HTR-8/SVneo (cell line): ENCODE measurements at places on chromosomes 3 and 15.

DNA sequence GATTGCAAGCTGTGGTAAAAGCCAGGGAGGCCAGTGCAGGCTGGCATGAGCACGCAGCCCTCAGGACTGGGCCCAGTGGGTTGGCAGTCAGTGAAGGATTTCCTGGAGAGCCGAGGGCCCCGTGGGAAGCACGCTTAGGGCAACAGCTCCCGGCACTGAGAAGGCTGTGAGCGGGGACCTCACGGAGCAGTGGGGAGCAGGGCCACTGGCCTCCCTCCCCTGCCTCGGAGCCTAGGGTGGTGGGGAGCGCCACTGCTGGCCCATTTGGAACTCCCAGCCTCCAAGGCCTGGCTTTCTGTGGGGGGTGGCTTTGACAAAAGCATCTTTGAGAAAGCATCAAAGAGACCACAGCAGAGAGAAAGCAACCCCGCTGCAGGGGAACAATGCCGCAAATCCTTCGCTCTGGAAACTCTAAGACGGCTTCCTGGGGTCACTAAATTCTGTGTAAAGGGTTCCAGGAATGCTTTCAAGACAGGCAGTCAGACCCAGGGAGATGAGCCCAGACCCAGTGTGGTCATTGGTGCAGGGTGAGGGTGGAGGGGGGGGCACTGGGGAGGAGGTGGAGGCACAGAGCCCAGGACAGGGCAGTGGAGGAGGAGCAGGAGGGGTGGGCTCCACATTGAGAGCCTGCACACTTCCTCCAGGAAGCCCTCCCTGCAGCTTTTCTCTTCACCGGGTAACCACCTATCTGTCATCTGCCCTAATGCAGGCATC, 9.5 kb upstream of the APBA2 start:
- DNase-seq, result no peak

GRCh38 chr15:85689729-85690128, 105.0 kb downstream of the KLHL25 start:
- DNase-seq, result no peak

DNA sequence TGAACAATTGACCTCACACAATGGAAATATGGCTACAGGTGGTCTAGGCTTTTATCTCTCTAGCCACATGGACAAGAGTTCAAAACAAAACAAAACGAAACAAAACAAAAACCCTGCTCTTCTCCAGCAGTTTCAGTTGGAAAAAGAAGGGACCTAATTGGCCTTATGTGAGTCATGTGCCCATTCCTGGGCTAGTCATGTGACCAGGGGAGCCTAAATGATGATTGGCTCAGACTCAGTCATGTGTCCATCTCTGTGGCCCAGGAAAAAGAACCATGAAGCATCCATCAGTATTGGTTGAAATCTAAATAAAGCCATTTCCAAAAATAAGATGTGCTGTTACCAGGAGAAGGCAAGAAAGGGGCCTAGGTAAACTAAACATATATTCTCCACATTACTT, 96.8 kb downstream of the ANXA2 start:
- no peak for DNase-seq

DNA sequence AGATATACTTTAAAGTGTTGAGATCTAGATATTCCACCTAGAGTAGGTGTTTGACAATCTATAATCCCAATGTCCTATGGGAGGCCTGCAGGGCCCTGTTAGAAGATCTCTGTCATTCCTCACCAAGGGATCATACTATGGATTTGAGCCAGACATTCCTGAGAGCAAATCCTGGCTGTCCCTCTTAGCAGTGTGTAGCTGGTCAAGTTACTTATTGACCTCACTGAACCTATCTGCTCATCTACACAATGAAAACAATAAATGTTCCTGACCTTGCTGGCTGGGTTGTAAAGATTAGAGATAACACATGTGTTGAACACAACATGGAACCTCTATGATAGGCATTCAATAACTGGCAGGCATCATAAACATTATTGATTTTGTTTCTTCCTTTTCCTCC, 265.6 kb upstream of the ATP11B start:
- DNase-seq, result no peak

DNA sequence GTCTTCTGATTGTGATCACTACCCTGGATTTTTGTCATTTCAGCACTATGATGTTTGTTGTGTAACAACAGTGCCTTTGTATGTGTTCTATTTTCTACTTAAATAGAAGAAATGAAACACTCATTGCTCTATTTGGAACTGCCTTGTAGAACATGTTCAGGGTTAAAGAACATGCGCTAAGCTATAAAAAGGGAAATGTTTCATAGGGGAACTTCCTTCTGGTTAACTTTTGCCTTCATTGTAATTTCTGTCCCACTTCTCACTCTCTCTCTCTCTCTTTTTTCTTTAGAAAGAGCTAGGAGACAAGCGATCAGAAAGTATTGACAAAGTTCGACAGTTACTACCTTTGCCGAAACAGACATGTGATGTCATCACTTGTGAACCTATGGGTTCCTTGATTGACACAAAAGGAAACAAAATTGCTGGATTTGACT, at the start of gene P2RY12:
Gene P2RY12 (minus strand): TSS at position 13 of the 434 bp plus-strand sequence. CDS start 45,908 bp downstream, outside the sequence.
- DNase-seq, result no peak

- no peak for DNase-seq
These were observed 64.4 kb downstream of the LRRC28 start for GRCh38 chr15:99315636-99316035.

DNA sequence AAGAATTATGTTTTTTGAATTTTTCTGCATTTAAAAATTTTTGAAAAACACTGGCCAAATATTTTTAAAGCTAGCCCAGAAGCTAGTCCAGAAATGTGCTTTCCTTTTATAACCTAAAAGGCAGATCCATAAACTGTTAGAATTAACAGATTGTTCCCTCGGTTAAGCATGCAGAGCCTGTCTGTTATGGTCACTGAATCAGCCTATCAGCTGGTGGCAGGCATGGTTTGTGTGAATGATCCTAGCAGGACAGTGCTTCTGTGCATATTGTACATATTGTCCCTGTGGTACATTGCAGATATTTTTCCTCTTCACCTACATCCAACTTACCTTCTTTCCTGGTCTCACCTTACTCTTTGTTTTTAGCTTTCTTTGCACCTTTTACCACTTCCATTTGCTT, 53.3 kb downstream of the RARB start:
- DNase-seq, result no peak

GRCh38 chr15:56291741-56292140, 48.1 kb upstream of the RFX7 start:
- DNase-seq, result no peak
